ENCODE measurements at places on chromosomes 4 and X. TPM values are rescaled to one million over a fixed set of nuclear protein-coding genes. Genes with fewer than 3 reads are reported as not detected.

Gene GPR82
- 0.08 TPM for total RNA-seq

Gene FGFR3
- 2.9 TPM for total RNA-seq

Gene CENPU
- total RNA-seq: 1.7 TPM

Gene COQ2
- total RNA-seq: 23.7 TPM

Gene AMBN
- total RNA-seq: not detected

Gene PTTG2
- total RNA-seq: 0.67 TPM

Gene MAGEA12
- total RNA-seq: not detected

Gene FATE1
- 0.22 TPM for total RNA-seq

Gene GAGE2A
- total RNA-seq: not detected

Gene CT45A2
- not detected for total RNA-seq

Gene REST
- 24.0 TPM for total RNA-seq

Gene TMEM35A
- 0.30 TPM for total RNA-seq
